Cardiac fibroblast (primary cell): ENCODE measurements at places on chromosomes 3 and 15.

GRCh38 chr15:68421798-68422402 lies 10.1 kb downstream of the ITGA11 start:
- DNase-seq, result peak; percentile 34

DNA sequence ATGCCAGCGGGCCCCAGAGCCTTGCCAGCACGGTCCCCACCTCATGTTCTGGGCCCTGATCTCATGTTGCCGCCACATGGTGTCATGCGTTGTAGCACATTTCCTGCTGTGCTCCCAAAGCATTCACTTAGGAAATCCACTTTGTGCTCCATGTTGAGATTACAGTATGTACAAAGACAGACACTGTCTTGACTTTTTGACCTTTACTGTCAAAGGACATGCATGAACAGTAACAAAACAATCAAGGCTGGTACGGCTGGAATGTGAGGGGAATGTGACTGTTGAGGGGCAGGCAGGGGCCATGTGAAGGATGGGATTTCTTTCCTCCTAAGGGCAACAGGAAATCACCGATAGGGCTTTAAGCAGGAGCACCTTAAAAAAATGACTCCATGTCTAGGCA lies 53.3 kb upstream of the RPL32 start:
- no peak for DNase-seq

DNA sequence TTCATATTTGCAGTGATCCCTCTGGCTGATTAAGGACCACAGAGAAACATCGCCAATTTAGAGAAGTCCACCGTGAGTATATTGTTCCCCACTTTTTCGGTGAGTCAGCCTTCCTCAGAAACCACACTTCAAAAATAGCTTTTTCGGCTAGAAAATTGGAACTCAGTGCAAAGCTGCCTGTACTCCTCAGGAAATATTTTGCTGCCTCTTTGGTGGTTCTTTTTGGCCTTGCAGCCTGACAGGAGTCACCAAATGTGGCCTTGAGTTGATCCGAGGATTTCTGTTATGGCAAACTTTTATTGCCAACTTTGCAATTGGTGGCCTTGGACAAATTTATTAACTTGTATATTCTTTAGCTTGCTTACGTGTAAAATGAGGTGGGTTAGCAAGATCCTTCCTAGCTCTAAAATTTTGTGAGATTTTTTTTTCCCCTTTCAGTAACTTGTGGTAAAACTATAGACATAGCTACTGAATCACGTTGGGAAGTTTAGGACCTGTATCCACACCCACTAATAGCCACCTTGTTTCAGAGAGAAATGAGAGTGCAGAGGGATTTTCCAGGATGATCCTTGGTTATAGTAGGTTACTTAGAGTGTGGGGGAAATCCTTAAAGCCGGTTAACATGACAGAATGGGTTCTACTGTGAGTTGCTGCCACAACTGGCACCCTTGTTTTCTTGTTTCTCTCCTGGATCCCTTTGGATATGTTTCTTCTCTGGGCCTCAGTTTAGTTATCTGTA lies 9.9 kb downstream of the ARL6IP5 start:
- peak; percentile 51 for DNase-seq

GRCh38 chr3:24493746-24494617 lies 668 bp downstream of the THRB start:
- DNase-seq, result peak; percentile 33
